ENCODE measurements at places on chromosomes 11 and 22.

DNA sequence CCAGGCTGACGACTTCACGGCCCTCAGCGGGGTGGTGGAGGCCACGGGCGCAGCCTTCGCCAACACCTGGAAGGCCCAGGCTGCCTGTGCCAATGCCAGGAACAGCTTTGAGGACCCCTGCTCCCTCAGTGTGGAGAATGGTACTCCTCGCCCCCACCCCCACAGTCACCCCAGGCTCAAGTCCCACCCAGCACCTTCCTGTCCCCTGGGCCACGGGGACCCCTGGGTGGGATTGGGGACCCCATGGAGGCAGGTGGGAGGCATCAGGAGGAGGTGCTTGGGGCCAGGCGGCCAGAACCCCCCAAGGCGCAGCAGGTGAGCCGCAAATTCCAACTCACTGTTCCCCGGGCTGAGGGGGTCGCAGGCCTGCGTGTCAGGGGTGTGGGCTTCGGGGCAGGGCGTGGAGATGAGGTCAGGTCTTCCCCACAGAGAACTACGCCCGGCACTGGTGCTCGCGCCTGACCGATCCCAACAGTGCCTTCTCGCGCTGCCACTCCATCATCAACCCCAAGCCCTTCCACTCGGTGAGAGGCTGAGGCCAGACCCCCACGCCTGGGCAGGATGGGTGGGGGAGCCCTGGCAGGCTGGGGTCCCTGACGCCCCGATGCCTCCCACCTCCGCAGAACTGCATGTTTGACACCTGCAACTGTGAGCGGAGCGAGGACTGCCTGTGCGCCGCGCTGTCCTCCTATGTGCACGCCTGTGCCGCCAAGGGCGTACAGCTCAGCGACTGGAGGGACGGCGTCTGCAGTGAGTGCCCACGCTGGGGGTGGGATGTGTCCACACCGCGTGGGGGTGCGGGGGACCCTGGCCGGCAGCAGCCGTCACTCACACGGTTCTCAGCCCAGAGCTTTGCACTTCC lies 9.4 kb downstream of the MUC5B start:
- DNase-seq, result no peak

GRCh38 chr11:129787532-129788155 lies 28.0 kb upstream of the TMEM45B start:
- DNase-seq, result no peak

- no peak for DNase-seq
These were observed 366.2 kb upstream of the CCDC179 start for GRCh38 chr11:23226331-23227077.

DNA sequence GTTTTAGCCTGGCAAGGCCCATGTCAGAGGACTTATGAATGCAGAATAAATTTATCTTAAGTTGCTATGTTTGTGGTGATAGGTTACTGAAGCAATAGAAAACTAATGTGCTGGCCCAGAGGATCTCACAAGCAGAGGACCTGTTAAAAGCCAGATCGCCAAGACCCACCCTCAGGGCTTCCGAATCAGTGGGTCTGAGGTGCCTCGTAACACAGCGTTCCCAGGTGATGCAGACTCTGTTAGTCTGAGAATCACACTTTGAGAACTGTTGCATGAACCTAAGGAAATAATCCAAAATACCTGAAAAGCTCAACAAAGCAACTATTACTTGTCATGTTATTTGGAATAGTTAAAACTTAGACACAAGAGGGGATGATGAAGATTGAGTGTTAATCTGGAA lies 6.7 kb upstream of the SCARF2 start:
- DNase-seq, result no peak

- DNase-seq, result no peak
These were observed 560.0 kb downstream of the INSC start for GRCh38 chr11:15674756-15675155.

GRCh38 chr11:93113824-93114223 lies 84.0 kb downstream of the SLC36A4 start:
- no peak for DNase-seq

- DNase-seq, result no peak
These were observed 14.7 kb downstream of the LUZP2 start for GRCh38 chr11:24511511-24511910.
